ENCODE measurements at places on chromosomes 4 and X.

GRCh38 chrX:133465254-133465653 is 50.0 kb upstream of the GPC4 start:
- DNase-seq: no peak

DNA sequence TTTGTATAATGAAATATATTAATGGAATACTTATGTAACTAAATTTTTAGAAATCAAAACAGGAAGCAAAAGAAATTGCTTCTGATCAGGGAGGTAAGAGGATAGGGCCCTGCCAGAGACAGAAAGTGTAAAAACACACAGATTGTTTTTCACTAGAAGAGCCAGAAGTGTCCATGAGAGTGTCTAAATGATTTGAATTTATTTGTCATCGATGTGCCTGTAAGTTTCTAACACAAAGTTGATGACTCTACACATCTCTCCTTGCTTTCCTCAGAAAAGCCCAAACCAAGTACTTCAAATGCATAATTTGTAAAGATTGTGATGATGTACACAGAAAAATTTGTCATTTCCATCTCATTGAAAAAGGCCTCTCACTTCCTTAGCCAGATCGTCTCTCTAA is 80.6 kb downstream of the TMEM156 start:
- no peak for DNase-seq

- DNase-seq: no peak
Observed at GRCh38 chr4:61556277-61556676, 356.2 kb downstream of the ADGRL3 start.

DNA sequence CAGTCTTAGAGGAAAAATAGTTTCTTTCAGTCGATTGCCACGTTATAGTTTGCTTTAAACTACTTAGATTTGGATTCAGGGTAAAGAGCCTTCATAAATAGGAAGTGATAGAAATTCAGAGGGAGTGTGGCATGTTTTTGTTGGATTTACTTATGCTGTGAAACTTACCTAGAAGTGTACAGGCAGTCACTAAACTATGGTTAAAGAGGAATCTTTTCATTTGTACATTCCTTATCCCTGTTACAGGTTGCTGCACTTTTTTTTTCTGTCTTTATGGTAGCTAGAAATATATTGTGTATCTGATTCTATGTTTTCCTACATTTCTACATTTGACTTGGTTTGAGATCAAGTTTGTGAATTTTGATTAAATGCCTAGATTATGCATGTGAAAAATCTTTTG is 19.1 kb downstream of the WWC2 start:
- no peak for DNase-seq

DNA sequence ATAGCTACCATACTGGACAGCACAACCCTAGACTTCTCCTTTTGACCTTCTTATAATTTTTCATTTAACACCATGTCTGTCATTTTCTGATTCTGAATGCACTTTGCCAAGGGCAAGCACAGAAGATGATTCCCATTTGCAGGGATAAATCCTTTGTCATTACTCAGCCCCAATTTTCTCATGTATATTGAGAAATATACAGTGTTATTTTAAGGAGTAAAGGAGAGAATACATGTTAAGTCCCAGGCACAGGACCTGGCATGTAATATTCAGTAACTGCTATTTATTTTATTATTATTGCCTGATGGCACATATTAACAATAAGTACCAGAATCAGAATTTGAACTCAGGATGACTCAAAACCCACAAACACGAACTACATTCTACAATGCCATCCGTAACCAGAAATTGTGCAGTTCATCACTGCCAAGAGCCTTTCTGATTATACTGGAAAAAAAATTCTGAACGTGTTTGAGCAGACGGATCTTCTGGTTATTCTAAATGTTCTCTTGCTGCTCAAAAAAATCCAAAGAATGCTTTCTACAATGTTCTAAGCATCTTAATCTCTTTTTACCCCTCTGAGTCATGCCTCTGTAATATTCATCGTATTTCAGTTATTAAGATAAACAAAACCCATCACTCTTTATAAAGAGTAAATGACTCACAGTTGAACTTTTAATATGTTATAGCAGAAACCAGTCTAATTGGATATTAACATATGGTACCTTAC is 170.0 kb downstream of the MID1 start:
- no peak for DNase-seq

Data from stimulated activated CD4-positive, alpha-beta T cell treated with anti-CD3 and anti-CD28 coated beads, Interleukin-4, amount 100 ng/mL, for 1 hour (primary cell).